NCI-H526 treated with DMSO at 0.1 percent for 48 hours (cell line): ENCODE measurements at places on chromosomes 13 and 19.

GRCh38 chr19:3986260-3987041 is 1.2 kb upstream of the EEF2 start:
- peak; percentile 85 for DNase-seq

DNA sequence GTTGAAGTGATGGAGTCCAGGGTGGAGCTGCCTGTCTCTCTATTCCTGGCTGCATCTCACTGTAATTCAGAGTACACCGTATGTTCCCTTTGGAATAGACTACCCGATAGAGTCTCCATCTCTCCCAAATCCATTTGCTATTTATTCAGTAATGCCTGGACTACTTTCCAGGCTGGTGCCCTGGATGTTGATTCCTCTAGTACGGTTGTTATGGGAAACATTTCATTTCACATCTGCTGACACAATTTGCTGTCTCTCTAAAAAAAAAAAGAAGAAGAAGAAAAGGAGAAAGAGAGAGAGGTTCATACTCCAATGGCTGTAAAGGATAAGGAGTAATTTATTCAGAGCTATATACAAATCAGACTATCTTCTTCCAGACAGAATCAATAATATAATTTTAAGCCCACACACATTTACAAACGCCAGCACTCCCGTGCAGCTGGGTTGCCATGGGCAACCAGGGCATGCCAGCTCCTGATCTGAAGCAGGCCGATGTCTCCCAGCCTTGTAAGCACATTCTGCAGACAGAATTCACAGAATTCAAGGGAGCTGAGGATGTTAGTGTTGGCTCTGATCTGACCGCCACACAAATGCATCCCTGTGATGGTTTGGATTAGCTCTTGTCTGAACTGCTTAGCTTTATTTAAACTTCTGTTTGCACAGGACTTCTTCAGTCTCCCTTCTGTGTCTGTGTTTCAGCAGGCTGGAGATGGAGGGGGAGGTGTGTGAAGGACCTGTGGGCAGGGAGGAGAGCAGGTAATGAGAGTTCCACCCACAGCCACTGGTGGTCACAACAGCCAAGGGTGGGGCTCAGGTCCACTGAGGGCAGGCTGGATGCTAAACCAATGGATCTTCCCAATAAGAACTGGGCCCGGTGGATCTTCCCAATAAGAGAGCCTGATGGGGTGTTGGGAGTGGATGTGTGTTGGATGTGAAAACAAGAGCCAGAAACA is 66.0 kb downstream of the TEX26 start:
- DNase-seq: peak; percentile 75

GRCh38 chr13:96191367-96191766 is 101.5 kb downstream of the HS6ST3 start:
- no peak for DNase-seq

DNA sequence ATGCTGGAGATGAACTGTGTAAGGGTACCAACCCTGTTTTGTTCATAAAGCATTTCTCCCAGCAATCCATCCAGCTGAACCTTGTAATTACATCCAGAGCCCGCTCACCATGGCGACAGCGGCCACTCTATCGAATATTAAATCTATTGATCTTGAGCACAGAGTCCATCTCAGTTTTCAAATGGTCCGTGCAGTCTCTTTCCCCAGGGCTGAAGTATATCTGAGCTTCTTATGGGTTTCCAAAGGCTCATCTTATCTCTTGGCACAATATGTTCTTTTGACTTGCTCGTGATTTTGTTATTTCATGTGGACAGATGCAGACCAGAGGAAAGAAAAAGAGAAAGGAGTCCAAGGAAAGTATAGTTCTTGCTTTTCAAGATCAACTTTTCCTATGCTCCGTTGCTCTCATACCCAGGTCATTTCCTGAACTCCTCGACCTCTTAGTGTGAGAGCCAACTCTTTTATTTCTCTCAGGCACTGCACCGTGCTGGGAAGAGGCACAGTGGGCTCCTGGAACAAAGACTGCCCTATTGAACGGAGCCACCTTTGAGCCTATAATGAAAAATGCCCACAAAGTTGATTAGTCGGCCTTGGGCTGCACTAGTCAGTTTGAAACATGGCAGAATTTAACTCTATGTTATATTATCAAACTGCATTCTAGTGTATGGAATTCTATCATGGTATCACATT is 66.7 kb downstream of the RFC3 start:
- DNase-seq: no peak

DNA sequence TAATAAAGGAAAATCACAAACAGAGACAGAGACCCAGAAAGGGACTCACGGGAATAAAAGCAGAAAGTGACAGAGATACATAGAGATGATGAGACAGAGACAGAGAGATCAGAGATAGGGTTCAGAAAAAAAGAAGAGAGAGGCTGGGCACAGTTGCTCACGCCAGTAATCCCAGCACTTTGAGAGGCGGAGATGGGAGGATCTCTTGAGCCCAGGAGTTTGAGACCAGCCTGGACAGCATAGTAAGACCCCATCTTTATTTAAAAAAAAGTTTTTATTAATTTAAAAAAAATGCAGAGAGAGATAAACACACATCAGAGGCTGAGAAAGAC is 19.4 kb upstream of the FOSB start:
- DNase-seq: no peak

GRCh38 chr13:28650284-28650683 is 8.6 kb upstream of the POMP start:
- DNase-seq: no peak

- DNase-seq: peak; percentile 11
These were observed 2.6 kb downstream of the VAV1 start for GRCh38 chr19:6774821-6775707.

DNA sequence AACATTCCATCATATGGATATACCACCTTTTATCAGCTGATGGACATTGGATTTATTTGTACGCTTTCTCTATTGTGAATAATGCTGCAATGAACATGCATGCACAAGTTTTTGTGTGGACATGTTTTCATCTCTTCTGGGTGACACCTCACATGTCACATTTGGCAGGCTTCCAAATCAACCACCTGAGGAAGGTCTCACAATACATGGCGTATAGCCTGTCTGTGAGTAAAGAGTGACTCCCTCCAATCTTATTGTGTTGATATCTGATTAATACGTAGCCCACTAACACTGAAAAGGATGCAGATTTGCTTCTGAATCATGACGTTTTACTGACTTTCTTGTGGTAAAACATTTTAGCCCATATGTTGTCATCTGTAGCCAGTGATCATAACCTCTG is 61.1 kb downstream of the SLC15A1 start:
- no peak for DNase-seq

GRCh38 chr13:49774376-49775005 is 18.0 kb downstream of the KPNA3 start:
- DNase-seq: no peak

DNA sequence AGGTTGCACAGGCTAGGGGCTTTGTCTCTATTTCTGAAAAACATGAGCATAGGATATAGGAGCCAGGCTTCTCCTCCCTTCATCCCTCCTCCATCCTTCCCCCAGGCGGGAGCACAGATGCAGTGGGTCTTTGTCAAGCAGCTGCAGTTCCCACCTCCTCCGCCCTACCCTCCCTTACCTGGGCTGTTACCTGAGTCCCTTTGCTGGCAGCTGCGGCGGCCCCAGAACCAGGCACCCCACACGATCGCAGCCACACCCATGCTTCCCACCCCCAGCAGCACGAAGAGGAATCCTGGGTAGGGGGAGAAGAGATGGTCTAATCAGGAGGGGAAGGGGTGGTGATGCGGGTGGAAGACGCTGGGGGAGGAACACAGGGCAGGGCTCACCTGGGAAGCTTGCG is 7.8 kb downstream of the TMIGD2 start:
- no peak for DNase-seq

DNA sequence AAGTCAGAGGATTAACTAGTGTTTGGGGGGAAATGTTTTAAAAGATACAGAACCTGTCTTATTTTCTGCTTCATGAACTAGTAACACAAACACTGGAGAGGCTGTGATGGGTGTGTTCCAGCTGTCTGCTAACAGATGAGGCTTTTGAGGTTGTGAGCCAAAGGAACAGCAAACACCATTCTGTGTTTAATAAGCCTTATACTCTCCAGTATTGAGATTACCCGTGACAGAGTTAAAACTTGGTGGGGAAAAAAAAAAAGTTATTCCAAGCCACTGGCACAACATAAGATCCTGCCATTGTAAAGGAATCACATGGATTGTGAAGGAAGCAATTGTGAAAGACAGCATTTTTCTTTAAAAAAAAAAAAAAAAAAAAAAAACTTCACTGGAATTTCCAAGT is 48.4 kb downstream of the KCTD12 start:
- DNase-seq: no peak

DNA sequence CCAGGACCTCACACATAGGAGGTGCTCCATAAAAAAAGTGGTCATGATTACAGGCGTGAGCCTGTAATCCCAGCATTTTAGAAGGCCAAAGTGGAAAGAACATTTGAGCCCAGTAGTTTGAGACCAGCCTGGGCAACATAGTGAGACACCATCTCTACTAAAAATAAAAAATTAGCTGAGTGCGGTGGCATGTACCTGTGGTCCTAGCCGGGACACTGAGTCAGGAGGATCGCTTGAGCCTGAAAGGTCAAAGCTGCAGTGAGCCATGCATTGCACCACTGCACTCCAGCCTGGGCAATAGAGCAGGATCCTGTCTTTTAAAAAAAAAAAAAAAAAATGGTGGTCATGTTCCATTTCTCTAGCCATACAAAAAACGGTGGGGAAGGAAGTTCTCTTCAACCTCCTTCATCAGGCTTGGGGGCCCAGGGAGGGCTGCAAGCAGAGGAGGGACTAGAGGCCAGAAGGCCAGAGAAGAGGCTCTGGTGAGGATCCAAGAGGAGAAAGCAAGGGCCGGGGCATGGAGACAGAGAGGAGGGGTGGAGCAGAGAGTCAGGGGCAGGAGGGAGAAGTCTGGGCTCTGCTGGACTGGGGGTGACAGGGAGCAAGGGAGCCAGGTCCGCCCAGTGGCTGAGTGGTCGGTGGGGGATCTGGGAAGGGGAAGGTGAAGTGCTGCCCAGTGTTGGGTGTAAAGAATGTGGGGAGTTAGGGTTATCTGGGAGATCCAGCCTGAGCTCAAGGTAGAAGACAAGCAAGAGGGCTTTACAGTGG is 8.9 kb downstream of the KASH5 start:
- DNase-seq: no peak

DNA sequence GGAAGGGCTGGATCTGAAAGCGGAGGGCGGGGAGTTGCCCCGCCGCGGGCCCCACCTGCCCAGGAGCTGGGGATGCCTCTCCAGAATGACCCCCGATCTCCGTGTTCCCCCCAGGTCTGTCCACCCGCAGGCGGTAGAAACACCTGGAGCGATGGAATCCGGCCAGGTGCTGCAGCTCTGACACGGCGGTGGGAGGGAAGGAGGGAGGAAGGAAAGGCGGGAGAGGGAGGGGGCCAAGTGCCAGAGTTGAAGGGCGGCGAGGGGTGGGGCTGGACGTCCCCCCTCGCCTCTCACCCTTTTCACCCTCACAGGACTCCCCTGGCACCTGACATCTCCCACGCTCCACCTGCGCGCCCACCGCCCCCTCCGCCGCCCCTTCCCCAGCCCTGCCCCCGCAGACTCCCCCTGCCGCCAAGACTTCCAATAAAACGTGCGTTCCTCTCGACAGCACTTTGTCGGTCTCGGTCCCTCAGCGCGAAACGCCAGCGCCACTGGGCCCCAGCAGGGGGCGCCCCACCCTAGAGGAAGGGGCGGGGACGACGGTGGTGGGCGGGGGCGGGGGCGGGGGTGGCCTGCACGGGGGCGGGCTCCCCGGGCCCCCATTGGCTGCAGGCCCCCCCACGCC is 337 bp upstream of the FXYD7 start:
- peak; percentile 47 for DNase-seq

GRCh38 chr13:29706923-29707322 is 111.4 kb upstream of the SLC7A1 start:
- DNase-seq: no peak

GRCh38 chr13:34695063-34695462 is 247.0 kb upstream of the NBEA start:
- no peak for DNase-seq
